ENCODE measurements at places on chromosomes 7 and 10.

- DNase-seq = no peak
Observed at GRCh38 chr10:21217107-21217506, 308.4 kb downstream of the SKIDA1 start.

GRCh38 chr7:29606287-29606721, 42.7 kb downstream of the PRR15 start:
- no peak for DNase-seq

DNA sequence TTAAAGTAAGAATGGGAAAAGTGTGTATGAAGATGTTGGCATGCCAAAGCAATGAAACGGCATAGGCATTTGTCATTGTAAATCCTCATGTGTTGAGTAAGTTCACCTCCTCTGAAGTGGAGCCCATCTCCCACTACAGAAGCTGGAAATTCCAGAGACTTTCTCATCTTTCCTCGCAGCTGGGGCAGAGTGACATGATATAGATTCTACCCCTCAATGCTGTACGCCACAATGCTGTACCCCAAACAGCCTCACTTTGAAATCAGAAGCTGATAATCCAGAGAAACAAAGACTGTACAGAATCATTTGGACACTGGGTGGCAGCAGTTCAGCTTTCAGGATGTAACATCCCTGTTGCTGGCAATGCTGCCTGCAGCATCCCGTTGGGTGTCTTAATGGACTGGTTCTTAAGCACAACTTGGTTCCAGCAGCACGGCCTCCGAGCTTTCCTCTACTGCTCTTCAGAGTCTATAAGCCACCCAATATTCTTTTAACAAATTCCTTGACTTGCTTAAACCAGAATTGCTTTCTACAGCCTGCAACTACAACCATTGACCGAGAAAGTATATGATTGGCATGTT, 18.8 kb downstream of the ZC3HAV1L start:
- DNase-seq = peak; percentile 75

GRCh38 chr7:9962742-9963141, 1010.9 kb upstream of the PHF14 start:
- DNase-seq = no peak

- peak; percentile 80 for DNase-seq
Observed at GRCh38 chr10:100998991-100999741, 442 bp upstream of the LZTS2 start.

- DNase-seq = no peak
Observed at GRCh38 chr10:59037018-59037389, 139.4 kb upstream of the PHYHIPL start.

- DNase-seq = no peak
Observed at GRCh38 chr7:127674361-127674760, 22.4 kb downstream of the SND1 start.

DNA sequence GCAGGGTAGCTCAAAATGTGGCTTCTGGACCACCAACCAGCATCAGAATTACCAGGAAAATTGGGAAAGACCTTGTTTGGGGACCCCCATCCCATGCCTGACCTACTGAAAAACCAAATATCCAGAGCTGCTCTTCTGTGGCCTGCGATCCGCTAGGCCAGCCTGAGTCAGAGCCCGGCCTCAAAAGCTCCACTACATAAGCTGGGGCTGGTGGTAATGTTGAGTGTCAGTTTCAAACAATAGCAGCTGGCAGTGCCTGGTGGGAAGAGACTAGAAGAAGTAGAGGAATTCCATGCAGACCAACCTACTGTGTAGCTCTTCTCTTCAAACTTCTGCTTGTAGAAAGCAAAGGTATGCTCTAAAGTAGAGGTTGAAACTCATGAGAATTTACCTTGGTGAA, 52.0 kb downstream of the KLRG2 start:
- no peak for DNase-seq

- DNase-seq = no peak
Observed at GRCh38 chr7:85475476-85475875, 288.6 kb upstream of the SEMA3D start.

GRCh38 chr7:94679358-94679757, 23.4 kb upstream of the SGCE start:
- no peak for DNase-seq

DNA sequence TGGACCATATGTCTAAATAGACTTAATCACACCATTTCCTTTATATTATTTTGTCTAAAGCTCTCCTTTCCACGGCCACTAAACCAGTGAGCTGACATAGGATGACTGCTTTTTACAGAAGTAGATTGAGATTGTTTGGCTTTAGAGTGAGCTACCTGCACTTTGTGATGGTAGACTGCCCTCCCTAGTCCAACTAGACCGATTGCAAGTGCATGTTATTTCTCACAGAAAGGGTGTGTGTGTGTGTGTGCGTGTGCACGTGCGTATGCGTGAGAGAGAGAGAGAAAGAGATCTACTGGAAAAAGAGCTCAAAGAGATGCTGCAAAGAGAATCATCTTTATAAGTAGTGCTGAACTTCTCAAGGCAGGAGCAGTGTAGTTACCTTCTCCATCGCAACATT, 60.7 kb downstream of the VCL start:
- peak; percentile 15 for DNase-seq

- DNase-seq = peak; percentile 81
Observed at GRCh38 chr7:101784292-101785127, 32.9 kb upstream of the CUX1 start.

DNA sequence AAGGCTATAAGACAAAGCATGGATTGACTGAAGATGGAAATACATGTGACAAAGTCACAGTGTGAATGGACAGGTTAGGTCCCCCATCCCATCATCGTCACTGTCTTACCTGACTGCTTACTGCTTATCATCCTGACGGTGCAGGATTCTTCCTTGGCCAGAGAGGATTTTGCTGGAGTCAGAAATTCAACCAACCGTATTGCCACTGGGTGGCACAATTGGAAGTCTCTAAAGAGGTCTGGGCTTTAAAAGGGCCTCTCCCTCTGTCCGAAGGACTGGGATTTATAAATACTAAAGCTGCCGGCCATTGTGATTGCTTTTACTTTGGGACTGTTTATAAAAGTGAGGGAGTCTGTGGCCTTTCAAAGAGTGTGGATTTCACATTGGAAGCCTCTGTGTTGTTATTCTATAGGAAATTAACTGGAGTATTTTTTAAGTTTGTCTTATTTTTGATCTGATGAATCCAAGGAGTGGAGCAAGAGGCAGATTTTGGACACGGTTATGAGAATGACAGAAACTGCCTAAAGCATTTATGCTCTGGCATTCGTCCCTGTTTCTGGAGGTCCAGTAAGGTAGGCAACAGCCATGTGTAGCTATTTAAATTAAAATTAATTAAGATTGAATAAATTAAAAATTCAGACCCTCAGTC, 113.3 kb upstream of the CREB5 start:
- DNase-seq = no peak

DNA sequence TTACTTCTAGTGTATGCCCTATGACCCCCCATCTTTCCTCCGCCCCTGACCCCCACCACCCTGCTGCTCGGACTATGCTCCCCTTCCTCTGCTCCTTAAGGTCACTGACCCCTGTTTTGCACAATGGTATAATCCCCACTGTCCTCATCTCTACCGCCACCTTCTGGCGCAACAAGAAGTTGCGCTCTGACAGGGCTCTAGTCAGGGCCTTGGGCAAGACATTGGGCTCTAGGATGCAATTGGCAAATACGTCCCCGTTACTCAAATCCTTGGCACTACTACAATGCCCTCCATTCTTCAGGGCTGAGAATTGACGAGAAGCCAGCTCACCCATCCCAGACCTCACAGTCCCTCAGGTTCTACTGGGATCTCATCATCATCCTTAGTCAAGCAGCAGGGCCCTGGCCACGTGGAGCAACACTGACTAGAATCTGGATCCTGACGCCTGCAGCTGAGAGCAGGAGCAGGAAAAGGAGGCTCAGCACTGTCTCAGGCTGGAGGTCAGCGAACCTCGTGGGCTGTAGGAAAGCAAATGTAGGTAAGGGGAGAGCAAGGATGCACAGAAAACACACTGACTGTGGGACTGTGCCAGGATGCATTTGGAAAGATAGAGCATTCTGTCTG, 10.6 kb downstream of the LRIT2 start:
- peak; percentile 57 for DNase-seq

DNA sequence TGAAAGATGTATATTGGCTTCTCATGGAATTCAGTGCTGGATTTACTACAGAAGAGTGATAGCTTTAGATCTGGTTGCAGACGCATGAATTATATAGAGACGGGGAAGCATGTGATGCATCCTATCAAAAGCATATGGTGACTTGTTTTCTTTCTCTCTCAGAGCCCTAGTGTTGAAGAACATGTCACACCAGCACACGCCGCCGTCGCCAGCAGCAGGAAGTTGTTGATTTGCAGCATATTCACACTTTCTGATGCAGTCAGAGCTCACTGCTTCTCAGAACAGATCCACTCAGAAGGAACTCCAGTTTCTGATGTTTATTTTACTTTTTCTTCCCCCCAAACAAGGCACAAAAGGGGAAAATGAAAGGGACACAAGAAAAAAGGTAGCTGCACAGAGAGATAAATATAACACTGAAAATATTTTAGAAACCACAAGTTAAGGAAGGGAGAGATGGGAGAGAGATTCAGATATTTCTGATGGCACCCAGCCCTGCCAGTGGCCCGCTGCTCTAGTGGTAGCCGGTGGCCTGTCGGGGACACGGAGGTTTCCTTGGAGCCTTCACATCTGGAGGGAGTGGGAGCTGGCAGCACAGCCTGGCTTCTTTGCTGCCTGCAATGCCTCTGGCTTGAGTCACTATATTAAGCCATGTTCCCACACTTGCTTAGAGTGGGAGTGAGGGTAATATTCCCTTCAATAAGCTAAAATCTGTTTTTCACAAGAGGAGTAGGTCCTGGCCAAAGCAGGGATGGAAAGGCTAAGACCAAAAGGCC, 123.2 kb downstream of the NRP1 start:
- no peak for DNase-seq

- no peak for DNase-seq
Observed at GRCh38 chr10:118590334-118590733, 5.1 kb downstream of the PRLHR start.

DNA sequence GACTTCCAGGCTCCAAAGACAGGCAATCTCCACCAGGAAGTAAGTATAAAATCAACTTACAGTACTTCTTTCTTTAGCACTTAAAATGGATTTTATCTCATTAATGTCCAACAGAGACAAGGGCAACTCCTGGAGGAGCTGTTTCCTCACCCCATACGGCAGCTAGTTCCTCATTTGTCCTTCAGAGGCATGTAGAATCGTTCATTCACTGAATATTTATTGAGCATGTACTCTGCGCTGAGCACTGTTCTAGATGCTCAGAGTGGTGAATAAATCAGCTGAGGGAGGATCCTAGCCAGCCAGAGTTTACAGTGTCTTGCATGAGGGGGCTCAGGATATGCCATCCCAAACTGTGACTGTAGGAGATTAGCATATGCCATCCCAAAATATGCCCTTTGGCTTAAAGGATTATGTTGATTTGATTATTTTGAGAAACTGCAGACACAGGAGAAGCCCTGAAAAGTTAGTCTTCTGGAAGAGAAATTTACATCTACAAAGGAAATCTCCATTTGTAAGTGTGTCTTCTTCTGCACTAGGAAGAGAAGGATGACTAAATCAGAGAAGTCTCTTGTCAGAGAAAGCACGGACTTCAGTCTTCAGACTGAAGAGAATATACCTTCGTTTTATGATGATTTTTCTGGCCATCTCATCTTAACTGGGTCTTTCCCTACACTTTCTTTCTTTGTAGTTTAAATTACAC, 66.9 kb downstream of the BAMBI start:
- peak; percentile 19 for DNase-seq

DNA sequence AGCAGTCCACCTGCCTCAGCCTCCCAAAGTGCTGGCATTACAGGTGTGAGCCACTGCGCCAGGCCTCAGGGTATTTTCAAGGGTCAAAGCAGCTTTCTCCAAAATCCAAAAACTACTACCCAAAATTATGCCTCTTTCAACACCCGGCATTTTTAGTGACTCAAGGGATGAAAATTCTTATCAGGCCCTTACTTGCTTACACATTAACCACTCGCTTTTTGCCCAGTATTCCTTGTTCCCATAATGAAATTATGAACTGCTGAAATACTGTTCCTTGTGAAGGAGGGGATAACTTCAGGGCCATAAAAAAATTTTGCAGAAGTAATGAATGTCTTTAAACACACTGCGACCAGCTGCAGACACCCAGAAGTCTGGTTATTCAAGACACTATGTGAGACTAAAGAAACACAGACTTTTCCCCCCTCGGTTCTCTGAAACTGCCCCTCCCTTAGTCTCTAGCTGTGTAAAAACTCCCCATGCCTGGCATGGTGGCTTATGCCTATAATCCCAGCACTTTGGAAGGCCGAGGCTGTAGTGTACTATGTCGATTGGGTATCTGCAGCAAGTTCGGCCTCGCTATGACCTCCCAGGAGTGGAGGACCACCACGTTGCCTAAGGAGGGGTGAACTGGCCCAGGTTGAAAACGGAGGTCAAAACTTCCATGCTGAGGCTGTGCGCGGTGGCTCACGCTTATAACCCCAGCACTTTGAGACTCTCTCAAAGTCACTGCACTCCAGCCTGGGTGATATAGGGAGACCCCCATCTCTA, 12.0 kb downstream of the FXYD4 start:
- no peak for DNase-seq

GRCh38 chr7:94266238-94266644, 128.5 kb upstream of the COL1A2 start:
- DNase-seq = no peak

DNA sequence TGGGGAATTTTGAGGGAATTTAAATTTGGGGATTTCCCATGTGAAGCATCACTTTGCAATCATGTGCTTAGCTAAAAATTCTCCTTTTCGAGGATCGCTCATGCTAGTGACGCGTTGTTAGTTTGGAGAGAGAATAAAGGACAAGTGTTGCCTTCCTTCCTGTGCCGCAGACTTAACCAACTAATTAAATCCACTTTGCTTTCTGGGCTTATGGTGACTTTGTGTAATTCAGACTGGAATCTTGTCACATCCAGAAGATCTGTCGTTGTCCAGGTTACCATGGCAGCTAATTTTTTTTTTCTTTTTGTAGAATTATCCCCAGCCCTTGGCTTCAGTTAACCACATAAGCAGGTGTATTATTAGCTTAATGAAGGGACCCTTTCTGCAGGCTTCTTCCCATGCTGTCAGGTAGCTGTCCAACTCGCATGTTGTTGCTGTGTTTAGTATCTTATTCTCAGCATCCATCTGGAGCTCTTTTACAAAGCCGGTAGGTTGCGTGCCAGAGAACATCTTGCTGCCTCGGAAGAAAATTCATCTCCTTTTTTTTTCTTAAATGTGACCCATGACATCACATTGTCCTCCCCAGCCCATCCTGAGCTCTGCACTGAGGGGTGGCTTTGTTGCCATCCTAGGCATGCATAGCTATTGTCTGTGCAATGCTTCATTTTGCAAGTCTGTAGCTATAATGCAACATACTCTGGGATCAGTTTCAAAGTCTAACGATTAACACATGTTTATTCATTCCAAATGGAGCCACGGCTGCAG, 47.2 kb upstream of the NRP1 start:
- DNase-seq = peak; percentile 17

GRCh38 chr7:8190119-8190895, 71.7 kb downstream of the ICA1 start:
- DNase-seq = peak; percentile 76

- DNase-seq = no peak
Observed at GRCh38 chr7:112336936-112337576, 113.2 kb upstream of the IFRD1 start.

- peak; percentile 89 for DNase-seq
Observed at GRCh38 chr10:26574783-26575182, 122.7 kb upstream of the PDSS1 start.
